ENCODE measurements at places on chromosomes 16 and 17.

DNA sequence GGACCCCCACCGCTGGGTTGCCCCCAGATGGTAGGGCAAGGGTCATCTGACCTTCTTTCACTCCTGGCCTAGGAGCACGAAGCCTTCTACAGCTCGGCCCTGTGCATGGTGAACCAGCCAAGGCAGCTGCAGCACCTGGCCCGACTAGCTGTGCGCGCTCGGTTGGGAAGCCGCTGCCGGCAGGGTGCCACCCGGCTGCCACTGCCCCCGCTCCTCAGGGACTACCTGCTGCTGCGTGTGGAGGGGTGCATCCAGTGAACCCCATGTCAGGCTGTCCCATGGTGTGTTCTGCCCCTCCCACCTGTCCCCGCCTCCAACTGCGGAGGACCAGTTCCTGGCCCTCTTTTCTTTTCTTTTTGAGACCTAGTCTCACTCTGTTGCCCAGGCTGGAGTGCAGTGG is 7.6 kb downstream of the ASB16 start:
- DNase-seq = no peak

DNA sequence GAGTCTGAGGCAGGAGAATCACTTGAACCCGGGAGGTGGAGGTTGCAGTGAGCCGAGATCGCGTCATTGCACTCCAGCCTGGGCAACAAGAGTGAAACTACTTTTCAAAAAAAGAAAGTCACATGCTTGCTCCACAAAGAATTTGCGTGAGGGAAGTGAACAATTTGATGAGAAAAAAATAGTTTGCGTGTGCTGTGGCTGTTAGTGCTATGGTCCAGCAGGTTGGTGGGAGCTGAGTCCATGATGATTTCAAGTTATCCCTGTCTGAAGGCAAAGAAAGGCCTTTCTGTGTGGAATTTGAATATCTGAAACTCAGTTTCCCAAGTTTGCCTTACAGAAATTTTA is 21.0 kb downstream of the PRCD start:
- DNase-seq = no peak

GRCh38 chr17:67830440-67830839 is 5.1 kb downstream of the BPTF start:
- DNase-seq = no peak

- DNase-seq = no peak
These were observed at the start of gene ITGB4 for GRCh38 chr17:75720656-75721462. Gene ITGB4 (plus strand): TSS chr17:75721459. CDS start chr17:75724704, 3,245 bp downstream.

DNA sequence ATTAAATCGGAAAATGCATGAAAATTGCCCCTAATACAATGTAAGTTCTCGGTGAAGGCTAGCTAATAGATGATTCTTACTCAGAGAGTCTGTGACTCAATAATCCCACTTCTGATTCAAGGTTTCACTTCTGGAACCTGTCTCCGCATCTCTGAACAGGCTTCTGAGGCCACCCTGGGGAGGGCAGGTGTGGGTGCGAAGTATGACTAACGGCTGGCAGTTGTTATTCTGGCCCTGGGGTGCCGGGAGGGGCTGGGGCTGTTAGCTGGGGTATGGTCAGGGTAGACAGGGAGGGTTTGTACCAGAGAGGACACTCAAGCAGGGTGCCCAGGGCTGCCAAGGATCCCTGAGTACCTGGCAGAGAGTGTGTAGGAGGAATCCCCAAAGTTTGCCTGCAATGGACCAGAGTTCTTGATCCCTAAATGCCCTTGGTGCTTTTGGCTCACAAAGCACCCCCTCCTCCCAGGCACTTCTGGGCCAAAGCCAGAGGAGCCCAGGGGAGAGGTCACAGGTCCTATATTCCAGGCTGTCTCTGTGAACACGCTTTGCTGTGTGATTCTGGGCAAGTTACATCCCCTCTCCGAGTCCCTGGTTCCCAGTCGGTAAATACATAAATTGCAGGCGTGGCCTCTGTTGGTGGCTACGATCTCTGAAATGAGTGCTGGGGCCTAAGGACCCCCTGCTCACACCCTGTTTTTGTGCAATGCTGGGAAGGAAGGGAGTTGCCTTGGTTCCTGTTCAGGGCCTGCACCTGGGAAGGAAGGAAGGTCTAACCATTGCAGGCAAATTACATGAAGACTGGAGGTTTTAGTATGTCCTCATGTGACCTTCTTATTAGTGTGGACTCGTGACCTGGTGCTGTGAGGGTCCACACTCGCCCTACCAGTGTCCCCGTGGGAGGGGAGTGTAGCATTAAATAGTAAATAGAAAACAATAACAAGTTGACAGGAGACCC is 49.9 kb upstream of the CPNE2 start:
- DNase-seq = no peak

DNA sequence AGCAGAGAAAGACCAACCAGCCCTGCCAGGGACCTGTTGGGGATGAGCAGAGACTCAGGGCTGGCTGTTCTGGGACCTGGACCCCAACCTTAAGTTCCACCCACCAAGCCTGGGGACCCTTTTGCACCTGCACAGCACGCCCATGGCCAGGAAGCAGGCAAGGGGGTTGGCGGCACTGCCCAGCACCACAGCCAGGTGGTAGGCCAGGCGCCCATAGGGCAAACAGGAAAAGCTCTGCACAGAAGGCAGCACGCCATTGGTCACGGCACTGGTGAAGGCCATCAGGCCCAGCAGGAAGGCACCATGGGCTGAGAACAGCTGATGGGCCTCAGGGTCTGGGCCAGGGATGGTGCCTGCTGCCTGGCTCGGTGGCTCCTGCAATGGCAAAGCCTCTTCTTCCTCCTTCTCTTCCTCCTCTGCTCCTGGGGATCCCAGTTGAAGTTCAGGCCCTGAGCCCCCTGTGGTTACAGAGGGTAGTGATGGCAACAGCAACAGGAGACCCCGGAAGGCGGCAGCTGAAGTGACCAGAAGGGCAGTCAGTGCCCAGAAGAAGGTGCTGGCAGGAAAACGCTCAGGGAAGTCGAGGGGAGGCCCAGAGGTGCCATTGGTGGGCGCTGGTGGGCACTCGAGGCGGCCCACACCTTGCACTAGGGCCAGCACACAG is 1.7 kb downstream of the SLC52A1 start:
- no peak for DNase-seq

- DNase-seq = no peak
These were observed 8.3 kb downstream of the NUP93 start for GRCh38 chr16:56738221-56738620.
